SHP77 treated with DMSO at 0.1 percent for 48 hours (cell line): ENCODE measurements at places on chromosomes 3 and 15.

DNA sequence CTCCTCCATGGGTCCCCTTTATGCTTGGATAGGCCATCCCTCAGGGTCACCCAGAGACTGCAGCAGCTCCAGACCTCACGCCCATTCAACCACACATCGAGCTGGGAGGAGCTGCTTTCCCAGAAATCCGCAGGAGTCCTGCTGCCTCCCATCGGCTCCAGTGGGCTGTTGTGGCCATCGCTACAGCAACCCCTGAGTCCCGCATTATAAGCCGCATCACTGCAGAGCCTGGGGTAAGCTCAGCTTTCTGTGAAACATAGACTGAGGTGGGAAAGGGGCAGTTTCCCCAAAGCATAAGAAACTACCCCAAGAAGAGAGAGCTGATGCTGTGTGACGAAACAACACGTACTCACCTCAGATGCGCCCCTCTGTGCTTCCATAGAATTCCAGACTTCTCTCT, 35.7 kb downstream of the MRPL46 start:
- no peak for DNase-seq

DNA sequence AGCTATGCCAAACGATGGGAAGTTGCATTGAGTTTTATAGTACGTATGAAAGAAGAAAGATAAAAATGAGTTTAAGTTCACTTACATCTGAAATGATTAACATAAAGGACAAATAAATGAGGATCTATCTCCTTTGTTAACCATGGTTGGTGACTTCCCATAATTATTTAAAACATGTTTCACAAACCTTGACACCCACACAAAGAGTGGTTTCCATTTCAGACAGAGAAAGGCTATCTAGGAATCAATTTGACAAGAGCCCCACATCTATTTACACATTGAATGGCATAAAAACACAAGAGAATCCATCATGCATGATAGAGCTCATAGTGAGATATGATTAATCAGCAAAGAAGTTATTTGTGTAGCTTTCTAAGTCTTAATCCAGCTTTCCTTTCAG, 14.2 kb upstream of the MTMR10 start:
- no peak for DNase-seq

DNA sequence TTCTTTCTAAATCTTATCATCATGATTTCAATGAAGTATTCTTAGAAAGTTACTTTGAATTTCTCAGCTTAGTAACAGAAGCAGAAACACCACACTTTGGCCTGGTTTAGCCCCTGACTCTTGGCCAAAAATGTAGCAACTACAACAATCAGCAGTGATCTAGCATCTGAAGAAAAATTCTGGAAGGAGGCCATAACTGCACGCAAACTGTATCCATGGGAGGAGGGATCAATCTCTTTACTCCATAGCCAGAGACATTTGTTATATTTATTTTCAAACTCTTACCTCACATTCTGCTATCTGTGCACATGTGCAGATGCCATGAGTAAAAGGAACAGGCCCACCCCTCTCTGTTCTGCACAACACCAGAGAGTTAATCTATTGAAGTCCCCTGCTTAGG, 251.0 kb upstream of the P2RY1 start:
- DNase-seq, result no peak

DNA sequence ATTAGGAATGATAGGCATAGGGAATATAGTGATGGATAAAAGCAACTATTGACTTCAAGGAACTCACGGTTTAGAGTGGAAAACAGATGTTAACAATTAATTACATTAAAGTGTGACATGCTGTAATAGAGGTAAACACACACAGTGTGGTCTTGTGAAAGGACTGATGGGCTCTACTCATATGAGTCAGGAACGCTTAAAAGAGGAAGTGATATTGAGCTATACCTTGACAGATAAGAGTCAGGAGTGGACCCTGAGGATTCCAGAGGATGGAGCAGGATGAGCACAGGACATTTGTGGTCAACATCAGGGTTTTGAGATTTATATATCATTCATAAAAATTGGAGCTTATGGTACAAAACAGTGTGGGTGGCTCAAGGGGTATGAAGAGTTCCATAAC, 11.0 kb downstream of the EXOG start:
- no peak for DNase-seq

- no peak for DNase-seq
Measured at GRCh38 chr3:113213896-113214587, 2.7 kb downstream of the BOC start.

DNA sequence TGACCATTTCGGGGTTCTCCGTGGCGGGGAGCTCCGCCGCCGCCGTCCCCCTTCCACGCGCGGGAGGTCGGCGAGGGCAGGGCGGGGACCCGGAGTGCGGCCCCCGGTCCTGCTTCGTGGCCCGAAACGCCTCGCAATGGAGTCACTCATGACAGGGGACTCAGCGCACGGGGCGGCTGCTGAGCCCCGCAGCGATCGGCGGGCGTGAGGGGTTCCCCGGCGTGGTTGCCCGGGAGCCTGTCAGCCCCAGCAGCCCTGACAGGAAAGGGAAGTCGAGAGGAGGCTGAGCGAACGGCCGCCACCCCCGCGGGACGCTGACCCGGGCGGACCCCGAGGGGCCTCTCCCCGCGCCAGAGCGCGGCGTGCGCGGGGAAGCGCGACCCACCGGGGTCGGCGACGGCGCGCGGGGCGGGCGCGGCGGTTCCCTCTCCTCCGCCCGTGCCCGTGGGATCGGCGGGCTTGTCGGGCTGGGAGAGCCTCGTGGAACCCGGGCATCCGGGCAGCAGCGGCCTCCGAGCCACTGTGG, 564 bp upstream of the PIGZ start:
- DNase-seq, result no peak

DNA sequence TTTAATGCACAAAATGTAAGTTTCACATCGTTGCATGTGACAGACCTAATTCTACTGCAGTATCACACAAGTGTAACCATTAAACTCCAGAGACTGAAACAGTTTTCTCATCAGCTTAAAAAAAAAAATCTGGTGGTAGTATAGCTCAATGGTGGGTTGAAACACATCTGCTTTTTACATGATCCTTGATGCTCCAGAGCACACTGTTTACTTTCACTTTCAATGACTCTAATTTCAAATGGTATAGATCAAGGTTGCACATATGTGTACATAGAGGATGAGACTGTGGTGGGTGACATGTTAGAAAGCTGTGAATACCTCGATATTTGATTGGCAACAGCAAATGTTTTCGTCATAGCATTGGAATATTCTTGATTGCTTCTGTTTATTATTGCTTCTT, 22.4 kb downstream of the MCTP2 start:
- DNase-seq, result no peak

- no peak for DNase-seq
Measured at GRCh38 chr15:38084289-38084688, 149.8 kb downstream of the TMCO5A start.

DNA sequence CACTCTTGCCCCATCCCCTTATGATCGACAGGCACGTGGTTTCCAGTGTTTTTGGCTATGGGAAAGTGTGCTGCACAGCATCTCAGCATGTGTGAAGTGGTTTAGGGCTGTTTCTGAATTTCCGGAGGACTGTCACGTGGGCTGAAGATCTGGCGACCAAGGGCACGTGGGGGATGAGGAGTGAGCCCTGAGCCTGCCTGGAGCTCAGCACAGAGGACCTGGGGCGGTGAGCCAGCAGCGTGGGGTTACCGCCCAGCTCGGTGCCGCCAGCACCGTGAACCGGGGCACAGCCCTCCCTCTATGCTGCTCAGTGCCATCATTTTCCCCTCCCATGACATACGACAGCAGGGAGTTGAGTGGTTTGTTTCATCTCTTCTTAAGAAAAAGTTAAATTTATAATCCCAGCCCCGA, 150.2 kb downstream of the DNAJB8 start:
- DNase-seq, result no peak

- no peak for DNase-seq
Measured at GRCh38 chr15:48643206-48643605, 2.3 kb downstream of the FBN1 start.

GRCh38 chr3:112734171-112734570, 93.2 kb upstream of the CCDC80 start:
- no peak for DNase-seq

GRCh38 chr3:192919901-192920300, 2.2 kb upstream of the MB21D2 start:
- no peak for DNase-seq

DNA sequence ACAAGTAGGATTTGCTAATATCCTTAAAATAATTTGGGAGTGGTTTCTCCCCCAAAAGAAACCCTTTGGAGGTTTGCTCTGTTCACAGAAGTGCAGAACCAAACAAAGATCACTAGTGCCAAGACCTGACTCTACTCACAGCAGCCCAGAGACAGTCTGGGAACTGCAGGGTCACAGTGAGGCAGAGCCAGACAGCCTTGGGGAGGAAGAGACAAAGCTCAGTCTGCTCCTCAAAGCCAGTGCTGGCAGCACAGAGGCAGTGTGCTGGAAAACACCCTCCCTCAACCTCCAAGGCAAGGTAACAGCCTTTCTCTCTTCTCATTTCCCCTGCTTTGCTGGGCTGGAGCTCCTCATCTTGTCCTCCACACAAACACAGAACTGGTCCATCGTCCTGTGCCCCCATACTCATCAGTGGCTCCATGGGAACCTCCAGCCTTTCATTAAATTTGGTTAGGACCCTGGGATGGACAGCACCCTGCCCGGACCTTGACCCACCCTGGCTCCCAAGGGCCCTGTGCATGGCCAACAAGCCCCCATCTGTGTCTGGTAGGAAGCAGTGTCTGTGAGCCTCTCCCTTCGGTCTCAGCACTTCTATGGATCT, 12.6 kb downstream of the RAB6B start:
- DNase-seq, result no peak

DNA sequence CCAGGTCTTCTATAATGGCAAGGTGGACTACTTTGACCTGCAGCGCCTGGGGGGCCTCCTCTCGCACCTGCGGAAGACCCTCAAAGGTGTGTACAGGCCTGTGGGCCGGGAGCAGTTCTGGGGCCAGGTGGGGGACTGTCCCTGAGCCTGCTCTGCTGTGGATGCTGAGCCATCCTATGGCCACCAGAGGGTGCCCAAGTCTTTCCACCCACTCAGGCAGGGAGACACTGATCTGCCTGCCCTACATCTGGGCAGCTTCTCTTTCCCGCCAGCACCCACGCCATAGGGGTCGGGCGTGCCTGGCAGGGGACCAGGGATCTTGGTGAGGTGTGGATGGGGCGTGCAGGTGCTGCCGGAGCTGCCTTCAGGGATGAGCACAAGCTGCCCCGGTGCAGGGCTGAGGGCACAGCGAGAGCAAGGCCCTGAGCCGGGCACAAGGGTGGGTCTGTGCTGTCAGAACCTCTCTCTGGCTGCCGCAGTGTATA, 14.1 kb downstream of the RNF123 start:
- no peak for DNase-seq

GRCh38 chr15:52331490-52332240, 36.1 kb upstream of the MYO5C start:
- DNase-seq, result no peak

DNA sequence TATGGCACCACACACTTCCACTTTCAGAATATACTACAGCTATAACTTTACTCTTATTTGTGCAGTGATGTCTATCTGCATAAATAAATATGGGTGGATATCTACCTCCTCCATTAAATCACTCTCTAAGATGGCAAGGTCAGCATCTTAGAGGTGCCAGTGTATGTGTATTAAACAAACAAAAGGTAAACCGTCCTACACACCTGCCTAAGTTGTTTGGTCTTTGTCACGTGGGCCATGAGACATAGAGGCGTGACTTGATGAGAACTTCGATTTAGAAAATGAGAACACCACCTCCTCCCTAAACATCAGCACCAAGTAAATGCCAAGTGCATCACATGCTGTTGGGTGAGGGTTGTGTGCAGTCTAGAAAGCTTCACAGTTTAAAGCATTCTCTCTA, 310.6 kb downstream of the GRM7 start:
- DNase-seq, result no peak

GRCh38 chr3:98497381-98497780, at the start of gene OR5K2:
TSS of gene OR5K2 (plus strand) at chr3:98497681. CDS start at chr3:98497681, 0 bp downstream.
- DNase-seq, result no peak

DNA sequence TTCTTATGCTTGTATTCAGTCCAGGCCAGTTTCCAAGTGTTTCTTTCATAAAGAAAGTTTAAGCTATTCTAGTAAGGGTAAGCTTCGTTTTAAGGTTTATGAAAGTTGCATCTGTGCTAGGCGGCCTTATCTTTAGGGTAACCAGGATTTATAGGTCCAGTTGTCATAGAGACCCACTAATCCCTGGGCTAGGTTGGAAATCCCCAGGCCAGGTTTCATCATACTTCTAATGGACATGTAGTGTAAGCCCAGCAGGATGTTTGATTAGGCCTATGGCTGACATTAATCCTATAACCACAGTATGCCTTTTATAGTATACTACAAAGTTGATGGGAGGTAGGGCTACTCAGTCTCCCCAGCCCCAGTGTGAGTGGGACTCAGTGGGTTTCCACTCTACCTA, 312.4 kb downstream of the CACNA2D3 start:
- no peak for DNase-seq

DNA sequence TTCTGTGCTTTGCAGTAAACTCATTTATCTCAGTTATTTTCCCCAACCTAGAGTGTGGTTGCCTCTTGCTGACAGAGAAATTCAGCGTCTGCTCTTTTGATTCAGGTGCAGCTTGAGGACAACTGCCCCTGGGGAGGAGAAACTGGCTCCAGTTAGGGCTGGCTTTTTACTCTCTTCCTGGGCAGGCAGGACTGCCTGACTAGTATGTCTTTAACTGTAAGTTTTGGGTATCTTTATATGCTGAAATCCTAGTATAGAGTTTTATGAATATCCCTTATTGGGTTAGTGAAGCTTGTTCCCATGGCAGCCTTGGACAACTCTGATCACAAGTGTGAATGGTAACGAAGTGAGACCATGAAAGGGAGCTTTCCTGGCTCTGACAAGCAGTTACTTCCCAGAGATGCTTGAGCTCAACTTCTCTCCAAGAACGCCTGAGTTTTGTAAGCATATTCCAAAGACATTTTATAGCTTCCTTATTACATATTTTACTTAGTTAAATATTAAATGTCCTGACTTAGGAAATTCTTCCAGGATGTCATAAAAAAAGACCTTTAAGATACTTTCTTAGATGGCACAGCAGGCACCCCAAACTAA, 27.1 kb downstream of the CCNB2 start:
- DNase-seq, result no peak

- DNase-seq, result no peak
Measured at GRCh38 chr3:17138246-17139039, 253.7 kb downstream of the PLCL2 start.

GRCh38 chr15:66226736-66227135, 26.8 kb downstream of the MEGF11 start:
- no peak for DNase-seq

GRCh38 chr15:80618685-80619400, 76.3 kb upstream of the ABHD17C start:
- DNase-seq, result no peak

DNA sequence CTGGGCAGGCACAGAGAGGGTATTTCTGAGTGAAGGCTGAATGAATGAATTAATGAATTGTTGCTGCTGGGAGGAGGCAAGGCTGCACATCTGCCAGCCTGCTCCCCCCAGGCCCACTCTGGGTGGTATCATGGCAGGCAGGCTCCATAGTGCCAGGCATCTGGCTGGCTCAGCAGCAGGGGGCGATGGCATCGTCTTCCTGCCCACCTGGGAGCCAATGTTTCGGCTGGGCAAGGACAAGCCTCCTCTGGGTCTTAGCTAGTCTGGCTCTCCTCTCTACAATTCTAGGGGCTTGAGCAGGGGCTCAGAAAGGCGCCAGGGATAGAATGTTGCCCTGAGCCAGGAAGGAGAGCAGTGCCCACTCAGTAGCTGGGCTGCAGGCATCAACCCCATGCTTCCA, 1.7 kb upstream of the TLR9 start:
- DNase-seq, result no peak

- DNase-seq, result no peak
Measured at GRCh38 chr15:72534523-72534922, 60.4 kb downstream of the ARIH1 start.
